DND-41 (cell line): ENCODE measurements at places on chromosomes 1 and 21.

GRCh38 chr1:85295006-85295431 lies 18.6 kb upstream of the BCL10 start:
- DNase-seq, result no peak

GRCh38 chr21:21200103-21200938 lies 202.1 kb downstream of the NCAM2 start:
- peak; percentile 84 for DNase-seq

DNA sequence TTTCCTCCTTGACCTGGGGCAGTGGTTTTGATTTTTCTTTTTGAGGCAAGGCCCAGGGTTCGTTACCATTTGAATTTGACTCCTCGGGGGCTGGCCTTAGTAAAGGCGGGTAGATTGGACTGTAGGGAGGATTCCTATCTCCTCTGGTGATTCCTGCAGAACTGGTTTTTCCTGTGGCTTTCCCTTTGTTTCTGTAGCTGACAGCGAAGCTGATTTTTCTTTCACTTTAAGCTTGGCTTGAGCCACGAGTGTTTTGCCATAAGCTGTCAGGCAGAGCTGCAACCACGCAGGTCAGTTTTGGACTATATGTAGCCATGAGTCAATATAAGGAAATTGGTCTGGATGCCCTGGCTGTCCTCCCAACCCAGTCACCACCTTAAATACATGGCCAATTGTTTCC lies 28.7 kb upstream of the KCNJ15 start:
- no peak for DNase-seq

- no peak for DNase-seq
These were observed 29.3 kb upstream of the SRSF10 start for GRCh38 chr1:24009406-24009805.

DNA sequence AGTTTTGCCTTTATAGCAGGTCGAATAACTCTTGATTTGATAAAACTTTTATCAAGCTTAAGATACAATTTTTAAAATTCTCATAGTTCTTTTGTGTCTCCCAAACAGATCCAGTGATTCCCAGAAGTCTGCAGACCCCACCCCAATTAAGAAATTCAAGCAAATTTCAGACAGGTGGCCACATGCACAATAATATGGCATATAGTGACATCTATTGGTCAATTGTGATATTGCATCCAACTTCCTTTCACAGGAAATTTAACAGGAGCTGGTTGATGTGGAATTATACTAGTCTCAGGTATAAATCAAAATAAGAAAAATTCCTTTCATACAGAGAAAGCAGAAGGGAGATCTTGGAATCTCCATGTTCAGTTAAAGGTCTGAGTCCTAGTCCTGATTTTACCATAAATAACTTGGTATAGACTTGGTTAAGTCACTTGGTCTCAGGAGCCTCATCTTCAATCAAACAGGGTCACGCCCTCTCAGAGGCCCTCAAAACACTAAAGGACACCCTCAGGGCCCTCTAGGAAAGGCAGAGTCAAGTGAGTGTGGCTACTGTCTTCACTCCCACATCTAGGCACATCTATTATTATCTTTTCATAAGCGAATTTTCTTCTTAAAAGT lies 24.1 kb downstream of the PIGM start:
- DNase-seq, result no peak

DNA sequence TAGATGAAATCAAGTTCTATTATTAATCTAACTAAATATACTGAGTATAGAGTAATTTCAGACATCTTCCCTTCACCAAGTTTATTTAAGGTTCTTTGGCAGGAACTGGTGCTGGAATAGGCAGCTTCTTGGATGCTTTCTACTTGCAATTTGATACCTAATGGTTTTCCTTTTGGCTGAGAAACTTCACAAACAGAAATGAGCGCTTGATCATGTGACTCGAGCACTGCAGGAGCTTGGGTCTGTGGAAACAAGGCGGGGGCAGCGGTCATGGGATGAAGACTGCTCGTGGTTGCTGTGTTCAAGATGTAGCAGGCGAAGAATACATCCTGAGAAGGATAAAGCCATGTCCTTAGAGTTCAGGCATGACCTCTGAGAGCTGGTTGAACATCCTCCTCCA lies 136.8 kb downstream of the PTPRC start:
- DNase-seq, result peak; percentile 13

DNA sequence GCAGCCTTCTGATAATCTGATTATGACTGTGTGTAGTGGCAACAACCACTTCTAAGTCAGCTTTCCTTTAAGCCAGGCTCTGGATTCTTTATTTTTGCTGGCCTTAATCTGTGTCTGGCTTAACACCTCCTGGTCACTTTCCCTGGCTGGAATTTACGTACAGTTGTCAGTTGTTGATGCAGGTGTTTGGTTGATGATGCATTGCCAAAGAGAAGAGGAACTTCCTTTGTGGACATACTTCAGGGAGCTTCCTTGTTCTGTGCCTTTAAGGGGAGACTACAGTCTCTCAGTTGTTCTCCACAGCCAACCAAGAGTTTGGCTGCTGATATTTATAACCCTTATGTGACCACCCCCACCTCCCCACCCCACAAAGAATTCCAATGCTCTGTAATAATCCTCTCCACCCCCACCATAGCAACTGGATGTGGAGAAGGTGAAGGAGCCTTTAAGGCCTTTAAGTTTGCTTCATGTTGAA lies 96.0 kb upstream of the BMP8A start:
- DNase-seq, result no peak

DNA sequence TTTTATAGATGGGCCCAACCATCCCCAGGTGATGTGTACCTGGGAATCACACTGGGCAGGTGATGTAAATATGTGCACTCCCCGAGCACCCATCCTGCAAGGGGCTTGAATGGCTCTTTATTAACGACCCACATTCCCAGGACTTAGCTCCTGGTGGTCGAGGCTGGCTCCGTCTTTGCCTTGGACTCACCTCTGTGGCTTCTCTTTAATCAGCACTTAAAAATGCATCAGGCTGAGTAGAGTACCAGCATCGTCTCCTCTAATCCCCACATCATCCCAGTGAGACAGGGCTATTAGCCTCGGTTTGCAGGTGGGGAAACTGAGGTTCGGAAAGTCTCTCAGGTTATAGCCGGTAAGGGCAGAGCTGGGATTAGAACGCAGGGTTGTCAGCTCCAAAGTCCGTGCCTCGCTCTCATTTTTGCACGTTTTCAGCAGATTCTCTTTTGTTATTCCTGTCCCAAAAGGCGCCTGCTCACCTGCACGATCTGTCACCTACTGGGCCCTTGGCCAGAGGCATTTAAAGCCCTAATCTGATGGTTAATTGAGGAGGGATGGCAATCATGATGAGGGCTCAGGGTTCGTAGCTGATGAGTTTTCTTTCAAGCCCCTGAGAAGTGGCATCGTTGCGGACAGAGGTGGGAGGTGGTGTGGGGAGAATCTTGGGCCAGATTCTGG lies 29.4 kb downstream of the SPSB1 start:
- no peak for DNase-seq

DNA sequence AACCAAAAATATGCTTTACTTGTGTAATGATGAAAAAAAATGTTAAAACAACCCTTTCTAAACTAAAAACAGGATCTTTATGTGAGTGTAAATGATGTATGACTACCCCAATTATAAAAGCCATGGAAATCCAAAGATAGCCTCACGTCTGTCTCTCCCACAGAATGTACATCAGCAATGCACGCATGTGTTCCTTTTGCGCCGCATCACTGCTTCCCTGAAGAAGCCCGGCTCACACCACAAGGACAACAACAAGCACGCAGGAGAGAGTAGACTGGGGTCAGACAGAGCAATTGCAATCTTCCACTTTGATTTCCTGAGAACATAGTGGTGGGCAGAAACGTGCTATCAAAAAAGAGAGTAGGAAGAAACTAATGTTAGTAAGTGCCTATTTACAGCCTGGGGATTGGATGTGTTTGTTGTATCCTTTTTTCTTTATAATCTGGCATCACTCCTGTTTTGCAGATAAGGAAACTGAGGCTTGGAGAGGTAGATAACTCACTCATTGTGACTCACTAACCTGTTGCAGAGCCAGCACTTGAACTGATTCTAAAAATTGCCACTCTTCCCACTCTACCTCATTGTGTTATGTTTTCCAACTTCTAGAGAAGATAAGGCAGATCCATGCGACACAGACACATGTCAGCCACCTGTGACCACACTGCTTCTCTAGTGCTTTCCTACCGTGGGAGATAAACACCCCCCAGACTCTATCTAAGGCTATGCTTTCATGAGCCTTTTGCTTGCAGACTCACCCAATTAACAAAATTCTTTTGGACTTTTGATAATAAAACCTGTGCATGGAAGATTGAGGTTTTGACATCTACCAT lies 60.1 kb downstream of the MAP10 start:
- no peak for DNase-seq

- no peak for DNase-seq
These were observed 127.5 kb upstream of the C1orf174 start for GRCh38 chr1:4027492-4028138.

- no peak for DNase-seq
These were observed 65.1 kb downstream of the CLSTN1 start for GRCh38 chr1:9758559-9759121.

- no peak for DNase-seq
These were observed 410.6 kb upstream of the VAMP3 start for GRCh38 chr1:7360526-7360925.

DNA sequence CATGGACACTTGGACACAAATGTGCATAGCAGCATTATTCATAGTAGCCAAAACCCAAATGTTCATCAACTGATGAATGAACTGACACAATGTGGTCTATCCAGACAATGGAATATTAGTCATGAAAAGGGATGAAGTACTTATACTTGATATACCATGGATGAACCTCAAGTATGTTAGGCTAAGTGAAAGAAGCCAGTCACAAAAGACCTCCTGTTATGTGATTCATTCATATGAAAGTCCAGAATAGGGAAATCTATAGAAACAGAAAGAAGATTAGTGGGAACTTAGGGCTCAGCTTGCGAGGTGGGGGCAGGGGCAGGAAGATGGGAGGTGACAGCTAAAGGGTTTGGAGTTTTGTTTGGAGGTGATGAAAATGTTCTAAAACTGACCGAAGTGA lies 7.4 kb downstream of the KCNE1 start:
- DNase-seq, result no peak

DNA sequence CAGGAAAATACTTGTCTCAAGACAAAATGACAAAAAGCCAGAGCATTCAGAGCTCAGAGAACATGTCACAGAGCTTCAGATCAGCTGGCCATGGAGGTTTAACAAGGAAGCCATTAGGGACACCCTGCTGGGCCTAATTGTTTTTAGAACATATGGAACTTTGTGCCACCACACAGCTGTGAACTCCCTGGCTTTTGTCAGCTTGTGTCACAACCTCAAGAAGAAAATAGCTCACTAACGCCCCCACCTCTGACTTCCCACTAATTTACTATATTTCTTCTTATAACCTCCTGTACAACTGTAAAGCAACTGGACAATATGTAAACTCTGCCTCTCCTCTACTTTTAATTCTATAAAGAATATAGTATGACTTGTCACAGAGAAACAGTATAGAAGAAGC lies 21.0 kb upstream of the TDRD10 start:
- DNase-seq, result no peak

- DNase-seq, result no peak
These were observed 10.5 kb downstream of the RASSF5 start for GRCh38 chr1:206517784-206518183.

DNA sequence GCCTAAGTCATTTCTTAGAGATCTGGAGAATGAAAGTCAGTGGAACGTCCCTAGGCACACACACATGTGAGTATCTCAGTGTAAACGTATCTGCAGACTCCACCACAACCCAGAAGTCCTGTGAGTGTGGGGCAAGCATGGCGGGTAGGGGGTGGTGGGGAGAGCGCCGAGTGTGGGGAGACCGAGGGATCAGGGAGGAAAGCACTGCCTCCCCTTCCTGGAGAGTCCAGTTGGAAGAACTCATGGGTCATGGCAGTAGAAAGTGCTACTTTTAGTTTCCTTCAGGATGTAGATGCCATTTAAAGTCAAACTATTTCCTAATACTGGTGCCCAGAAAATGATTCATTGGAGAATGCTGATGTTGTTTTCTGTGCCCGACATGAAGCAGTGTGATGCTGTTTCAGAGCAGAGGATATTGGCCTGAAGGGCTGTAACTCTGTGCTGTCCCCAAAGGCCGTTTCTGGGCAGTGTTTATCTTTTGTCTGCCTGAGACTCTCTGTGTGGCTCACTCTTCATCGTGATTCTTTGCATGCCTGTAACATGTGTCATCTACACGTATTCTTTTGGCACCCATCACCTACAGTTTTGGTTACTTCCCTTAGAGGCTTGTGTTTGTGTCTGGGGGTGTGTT lies 45.7 kb upstream of the TSPAN2 start:
- DNase-seq, result no peak

DNA sequence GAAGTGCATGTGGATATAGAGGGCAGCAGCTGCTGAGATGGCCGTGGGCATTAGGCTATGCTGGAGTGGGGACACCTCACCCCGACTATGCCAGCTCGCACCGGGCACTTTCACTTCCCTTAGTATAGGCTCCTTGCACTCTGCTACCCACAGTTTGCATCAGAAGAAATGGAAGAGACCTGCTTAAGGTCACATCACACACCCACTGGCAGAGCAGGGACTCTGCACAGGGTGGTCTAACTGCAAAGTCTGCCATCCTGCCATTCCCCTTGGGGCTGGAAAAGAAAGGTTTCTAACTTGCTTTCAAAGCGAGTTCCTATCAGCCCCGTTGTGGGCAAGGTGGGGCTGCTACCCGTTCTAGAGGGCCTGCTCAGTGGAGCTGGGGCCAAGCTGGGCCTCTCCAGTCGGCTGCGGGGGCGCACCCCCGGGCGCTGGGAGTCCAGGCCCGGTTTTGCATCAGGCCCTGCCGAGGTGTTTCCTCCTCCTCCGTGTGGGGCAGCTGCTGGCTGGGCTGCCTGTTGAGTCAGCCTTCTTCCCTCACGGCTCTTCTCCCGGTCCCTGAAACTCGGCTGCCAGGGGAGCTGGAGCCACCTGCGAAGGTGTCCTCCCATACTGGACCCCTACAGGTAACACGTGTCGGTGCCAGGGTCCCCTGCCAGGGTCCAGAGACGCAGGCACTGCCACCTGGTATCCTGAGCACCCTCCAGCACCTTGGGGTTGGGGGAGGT lies at the start of gene SYTL1:
Gene SYTL1, plus strand, starts transcription at position 498 of the 728 bp plus-strand sequence. CDS start 3,313 bp downstream, outside the sequence.
- DNase-seq, result peak; percentile 62

GRCh38 chr1:45617618-45618017 lies 6.2 kb downstream of the CCDC17 start:
- DNase-seq, result no peak

DNA sequence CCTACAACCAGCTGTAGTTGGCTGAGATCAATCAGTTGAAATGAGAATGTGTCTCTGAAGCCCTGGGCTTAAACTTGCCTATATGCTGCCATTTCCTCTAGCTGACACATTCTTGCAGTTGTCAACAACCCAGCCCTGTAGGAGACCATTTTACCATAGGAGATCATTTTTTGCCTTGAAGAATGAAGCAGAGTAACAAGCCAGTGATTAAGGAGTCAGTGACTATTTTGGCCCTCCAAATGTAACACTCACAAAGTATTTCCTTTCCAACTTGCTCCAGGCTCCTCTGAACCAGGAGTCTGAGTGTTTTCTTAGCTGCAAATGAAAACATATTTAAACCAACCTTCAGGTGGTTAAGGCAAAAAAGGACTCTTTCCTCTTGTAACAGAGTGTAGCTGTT lies 183.5 kb downstream of the ZZZ3 start:
- DNase-seq, result no peak

DNA sequence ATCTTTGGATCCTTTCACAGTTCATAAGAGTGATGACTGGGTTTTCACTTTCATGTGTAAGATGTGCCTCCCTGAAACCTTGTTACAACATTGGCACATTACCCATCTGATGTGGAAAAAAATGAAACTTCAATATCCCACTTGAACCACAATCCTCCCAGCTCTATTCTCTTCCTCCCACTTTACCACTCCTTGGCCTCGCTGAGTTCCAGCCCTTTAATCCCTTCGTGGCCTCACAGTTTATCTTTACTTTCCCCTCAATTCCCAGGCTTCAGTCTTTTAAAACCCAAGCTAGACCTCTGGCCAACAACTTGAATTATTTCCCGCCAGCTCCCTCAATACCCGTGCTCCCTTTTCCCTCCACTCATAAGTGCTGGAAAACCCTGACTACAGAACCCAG lies 25.0 kb upstream of the CTTNBP2NL start:
- DNase-seq, result no peak
